Activated CD4-positive, alpha-beta T cell treated with anti-CD3 and anti-CD28 coated beads for 36 hours (primary cell): ENCODE measurements at places on chromosomes 7 and 10. TPM values are rescaled to one million over a fixed set of nuclear protein-coding genes. Genes with fewer than 3 reads are reported as not detected.

Gene C10orf67
- 0.41 TPM for total RNA-seq

Gene NME8
- total RNA-seq = not detected

Gene POMZP3
- total RNA-seq = 9.0 TPM

Gene AGAP9
- total RNA-seq = 4.1 TPM

Gene GDF10
- total RNA-seq = 0.30 TPM

Gene MLXIPL
- not detected for total RNA-seq

Gene LMOD2
- not detected for total RNA-seq

Gene CFAP58
- 0.64 TPM for total RNA-seq

Gene CALCR
- total RNA-seq = not detected

Gene SPDYE9
- not detected for total RNA-seq

Gene XRCC2
- total RNA-seq = 23.6 TPM

Gene BAIAP2L1
- total RNA-seq = 2.3 TPM

GRCh38 chr10:122490786-122491680, 29.7 kb downstream of the HTRA1 start:
- DNase-seq = peak; percentile 68
- H3K27me3 ChIP-seq = peaks cover 2% of the 10 kb centered on the region
- H3K4me3 ChIP-seq = no peak overlapping the region
- no peaks in the 10 kb centered on the region for H3K36me3 ChIP-seq
- peaks cover 18% of the 10 kb centered on the region for H3K4me1 ChIP-seq

GRCh38 chr10:96401036-96401435, 42.2 kb upstream of the OPALIN start:
- no peaks in the 10 kb centered on the region for H3K4me1 ChIP-seq
- no peaks in the 10 kb centered on the region for H3K36me3 ChIP-seq

- H3K27ac ChIP-seq = no peak overlapping the region
- no peak overlapping the region for H3K4me3 ChIP-seq
- no peaks in the 10 kb centered on the region for H3K27me3 ChIP-seq
- H3K4me1 ChIP-seq = no peaks in the 10 kb centered on the region
Observed at GRCh38 chr7:40580776-40581175, 446.0 kb downstream of the SUGCT start.

DNA sequence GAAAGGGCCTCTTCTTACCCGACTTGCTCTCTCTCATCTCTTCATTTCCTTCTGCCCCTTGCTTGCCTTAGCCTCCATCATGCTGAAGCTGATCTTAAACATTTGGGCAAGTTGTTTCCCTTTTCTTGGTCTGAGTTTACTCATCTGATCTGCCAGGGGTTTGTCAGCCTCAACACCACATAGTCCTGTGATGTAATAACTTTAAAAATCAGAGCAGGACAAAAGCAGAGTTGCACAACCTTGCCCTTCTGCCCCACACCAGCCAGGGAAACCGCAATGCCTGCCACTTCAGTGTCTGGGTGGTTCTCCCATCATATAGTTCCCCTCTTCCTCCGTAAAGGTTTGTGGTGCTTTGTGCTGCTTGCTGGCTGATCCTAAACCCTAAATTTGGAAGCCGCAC, 9.9 kb upstream of the LIPM start:
- H3K4me3 ChIP-seq = no peak overlapping the region
- H3K27ac ChIP-seq = no peak overlapping the region
- DNase-seq = no peak
- peaks cover 22% of the 10 kb centered on the region for H3K4me1 ChIP-seq

- peaks cover 13% of the 10 kb centered on the region for H3K4me1 ChIP-seq
- no peaks in the 10 kb centered on the region for H3K27me3 ChIP-seq
- H3K27ac ChIP-seq = no peak overlapping the region
- no peak overlapping the region for H3K4me3 ChIP-seq
- no peaks in the 10 kb centered on the region for H3K36me3 ChIP-seq
Observed at GRCh38 chr7:155578016-155578415, 31.7 kb upstream of the CNPY1 start.

DNA sequence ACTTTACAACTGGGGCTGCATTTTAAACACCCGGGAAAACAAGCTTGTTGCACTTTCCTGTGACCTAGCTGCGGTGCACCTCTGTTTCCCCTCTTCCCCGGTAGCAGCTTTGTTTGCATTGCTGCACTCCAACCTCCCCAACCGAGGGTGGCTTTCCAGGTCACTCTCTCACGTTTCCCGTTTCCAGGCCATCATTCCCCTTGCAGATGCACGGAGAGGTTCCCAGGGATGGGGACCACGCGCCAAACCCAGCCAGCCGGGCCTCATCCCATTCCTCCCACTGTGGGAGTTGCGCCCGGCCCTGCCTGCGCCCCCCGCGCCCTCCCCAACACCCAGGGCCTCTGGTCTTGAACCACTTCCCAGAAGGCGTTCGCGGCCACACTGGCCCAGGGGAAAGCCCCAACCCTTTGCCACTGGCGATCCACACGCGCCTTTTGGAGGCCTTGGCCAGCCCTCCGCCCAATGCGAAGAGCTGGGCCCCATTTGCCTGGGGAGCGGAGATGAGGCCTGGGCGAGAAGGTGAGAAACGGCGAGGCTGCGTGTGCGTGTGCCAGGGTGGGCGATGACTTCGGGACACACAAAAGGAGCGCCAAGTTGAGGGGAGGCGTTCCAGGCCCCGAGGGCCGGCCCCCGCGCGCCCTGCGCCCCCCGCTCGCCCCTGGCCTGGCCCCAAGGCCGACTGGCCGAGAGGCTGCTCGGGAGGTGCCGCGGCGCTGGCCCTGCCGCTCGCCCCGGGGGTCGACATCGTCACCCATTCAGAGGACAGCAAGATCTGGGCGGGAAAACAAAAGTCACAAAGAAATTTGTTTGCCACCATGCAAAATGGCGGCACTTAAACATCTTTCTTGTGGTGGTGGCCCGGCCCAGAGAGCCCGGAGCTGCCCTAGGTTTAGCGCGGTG, 15.9 kb downstream of the SKIDA1 start:
- no peak for DNase-seq
- H3K4me3 ChIP-seq = no peak overlapping the region
- H3K27ac ChIP-seq = no peak overlapping the region
- H3K4me1 ChIP-seq = no peaks in the 10 kb centered on the region
- no peaks in the 10 kb centered on the region for H3K36me3 ChIP-seq
- H3K27me3 ChIP-seq = peaks cover 31% of the 10 kb centered on the region

GRCh38 chr10:108249940-108250339, 1085.4 kb upstream of the SORCS1 start:
- no peaks in the 10 kb centered on the region for H3K27me3 ChIP-seq
- no peak for DNase-seq
- no peak overlapping the region for H3K4me3 ChIP-seq
- H3K4me1 ChIP-seq = no peaks in the 10 kb centered on the region

DNA sequence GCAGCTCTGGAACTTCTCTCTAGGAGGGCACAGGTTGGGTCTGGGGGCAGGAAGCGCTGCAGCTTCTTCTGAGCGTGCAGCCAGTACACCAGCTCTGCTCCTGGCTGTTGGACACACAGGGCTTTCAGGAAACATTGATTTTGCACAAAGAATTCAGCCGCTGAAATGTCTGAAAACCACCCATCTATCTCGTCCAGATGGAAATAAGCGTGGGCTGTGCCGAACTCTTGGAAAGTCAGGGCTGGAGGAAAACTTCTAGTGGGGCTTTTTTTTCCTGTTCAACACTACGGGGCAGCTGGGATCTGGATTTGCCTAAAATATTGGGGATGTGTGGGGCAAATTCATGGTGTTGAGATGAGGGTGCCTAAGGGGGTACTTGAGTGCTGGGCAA, 31.2 kb downstream of the PALD1 start:
- H3K27me3 ChIP-seq = no peaks in the 10 kb centered on the region
- H3K4me1 ChIP-seq = peaks cover 4% of the 10 kb centered on the region
- no peaks in the 10 kb centered on the region for H3K36me3 ChIP-seq
- H3K4me3 ChIP-seq = no peak overlapping the region
- H3K27ac ChIP-seq = no peak overlapping the region

DNA sequence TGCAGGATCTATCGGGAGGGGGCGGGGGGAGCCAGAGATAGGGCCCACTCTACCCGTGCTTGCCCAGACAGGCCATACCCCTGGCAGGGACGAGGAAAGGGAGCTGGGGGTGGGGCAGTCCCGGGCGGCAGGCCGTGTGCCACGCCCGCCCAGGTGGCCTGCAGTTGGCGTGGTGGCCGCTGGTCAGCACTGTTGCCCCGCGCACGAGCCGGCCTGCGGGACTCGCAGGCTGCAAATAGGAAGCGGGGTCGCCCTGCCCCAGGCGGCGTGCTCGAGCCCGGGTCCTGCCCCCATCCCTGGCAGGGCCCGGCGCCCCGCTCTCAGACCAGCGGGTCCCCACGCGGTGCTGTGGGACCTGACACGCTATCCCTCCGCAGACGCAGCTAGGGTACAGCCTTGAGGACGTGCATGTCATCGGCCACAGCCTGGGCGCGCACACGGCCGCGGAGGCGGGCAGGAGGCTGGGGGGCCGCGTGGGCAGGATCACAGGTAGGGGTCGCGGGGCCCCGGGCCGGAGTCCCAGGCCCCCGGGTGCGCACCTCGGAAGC, 6.7 kb downstream of the PNLIPRP2 start:
- H3K36me3 ChIP-seq = no peaks in the 10 kb centered on the region
- H3K27ac ChIP-seq = no peak overlapping the region
- H3K4me1 ChIP-seq = no peaks in the 10 kb centered on the region
- H3K4me3 ChIP-seq = no peak overlapping the region

DNA sequence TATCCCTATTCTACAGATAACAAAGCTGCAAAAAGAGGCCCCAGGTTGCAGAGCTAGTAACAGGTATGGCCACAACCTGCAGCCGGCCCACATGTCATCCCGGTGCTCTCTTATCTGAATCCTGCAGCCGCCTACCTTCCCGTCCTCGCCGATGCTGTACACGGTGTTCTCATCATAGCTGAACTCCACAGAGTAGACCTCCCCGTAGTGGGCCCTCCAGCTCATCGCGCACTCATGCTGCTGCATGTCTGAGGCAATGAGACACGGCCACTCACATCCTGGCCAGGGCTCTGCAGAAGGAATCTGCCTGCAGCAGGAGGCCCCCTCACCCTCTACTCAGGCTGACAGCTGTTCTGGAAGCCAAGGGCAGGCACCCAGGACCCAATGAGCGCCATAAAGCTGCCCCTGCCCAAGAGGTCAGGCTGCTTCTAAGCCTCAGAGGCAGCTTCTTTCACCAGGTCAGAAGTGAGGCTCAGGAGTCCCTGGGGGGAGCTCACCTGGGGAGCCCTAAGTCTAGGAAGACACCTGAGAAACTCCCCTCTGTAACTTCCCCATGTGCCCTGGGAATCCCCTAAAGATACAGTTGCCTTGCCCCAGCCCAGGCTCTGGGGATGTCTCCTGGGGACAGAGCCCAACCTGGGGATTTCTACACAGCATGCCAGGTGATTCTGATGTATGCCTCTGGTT, 17.9 kb upstream of the CYREN start:
- peaks cover 53% of the 10 kb centered on the region for H3K36me3 ChIP-seq
- no peak overlapping the region for H3K4me3 ChIP-seq
- H3K27me3 ChIP-seq = no peaks in the 10 kb centered on the region
- H3K27ac ChIP-seq = no peak overlapping the region
- H3K4me1 ChIP-seq = no peaks in the 10 kb centered on the region

DNA sequence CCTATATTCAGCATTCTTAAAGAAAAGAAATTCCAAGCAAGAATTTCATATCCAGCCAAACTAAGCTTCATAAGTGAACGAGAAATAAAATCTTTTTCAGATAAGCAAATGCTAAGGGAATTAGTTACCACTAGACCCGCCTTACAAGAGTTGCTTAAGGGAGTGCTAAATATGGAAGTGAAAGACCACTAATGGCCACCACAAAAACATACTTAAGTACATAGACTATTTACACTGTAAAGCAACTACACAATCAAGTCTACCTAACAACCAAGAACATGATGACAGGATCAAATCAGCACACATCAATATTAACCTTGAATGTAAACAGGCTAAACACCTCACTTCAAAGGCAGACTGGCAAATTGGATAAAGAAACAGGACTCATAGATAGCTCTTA, 42.2 kb upstream of the NME8 start:
- no peaks in the 10 kb centered on the region for H3K4me1 ChIP-seq
- DNase-seq = no peak
- no peaks in the 10 kb centered on the region for H3K36me3 ChIP-seq
- no peak overlapping the region for H3K4me3 ChIP-seq

DNA sequence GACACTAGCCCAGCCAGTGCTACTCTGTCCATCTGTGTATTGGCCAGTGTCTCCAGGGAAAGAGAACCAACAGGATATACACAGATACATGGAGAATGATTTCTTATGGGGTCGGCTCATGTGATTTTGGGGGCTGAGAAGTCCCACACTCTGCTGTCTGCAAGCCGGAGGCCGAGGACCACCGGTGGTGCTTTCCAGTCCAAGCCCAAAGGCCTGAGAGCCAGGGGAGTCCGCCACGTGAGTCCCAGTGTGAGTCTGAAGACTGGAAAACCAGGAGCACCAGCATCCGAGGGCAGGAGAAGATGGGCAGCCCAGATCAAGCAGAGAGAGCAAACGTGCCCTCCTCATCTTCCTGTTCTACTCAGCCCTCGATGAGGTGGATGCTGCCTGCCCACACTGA, 71.5 kb downstream of the C10orf143 start:
- H3K36me3 ChIP-seq = no peaks in the 10 kb centered on the region
- H3K4me3 ChIP-seq = no peak overlapping the region
- H3K4me1 ChIP-seq = no peaks in the 10 kb centered on the region

DNA sequence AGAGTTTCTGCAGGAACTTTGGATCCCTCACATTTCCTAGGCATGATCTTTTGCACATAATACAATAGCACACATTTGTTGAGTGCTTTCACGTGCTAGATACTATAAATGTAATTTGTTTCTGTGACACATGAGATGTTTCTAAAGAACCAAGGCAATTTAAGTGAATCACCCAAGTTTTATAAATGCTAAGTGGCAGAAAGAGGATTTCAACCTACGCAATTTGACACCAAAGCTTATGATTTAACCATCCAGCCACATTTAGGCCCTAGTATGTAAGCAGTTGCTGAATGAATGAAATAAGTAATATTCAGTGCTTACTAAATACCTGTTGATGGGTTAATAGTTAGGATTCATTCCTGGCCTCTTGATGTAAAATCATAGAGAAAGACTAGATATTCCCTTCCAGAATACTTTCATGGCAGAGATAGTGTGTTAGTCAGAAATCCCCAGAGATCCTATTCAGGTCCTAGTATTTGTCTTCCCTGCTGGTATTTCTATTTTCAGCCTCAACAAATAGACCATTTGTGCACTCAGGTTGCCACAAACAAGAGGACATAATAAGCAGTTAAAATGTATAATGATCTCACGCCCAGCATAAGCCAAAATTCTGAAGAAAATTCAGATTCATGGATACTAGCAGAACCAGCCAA, 572.6 kb downstream of the IPMK start:
- no peak overlapping the region for H3K27ac ChIP-seq
- no peaks in the 10 kb centered on the region for H3K27me3 ChIP-seq
- no peaks in the 10 kb centered on the region for H3K4me1 ChIP-seq
- no peaks in the 10 kb centered on the region for H3K36me3 ChIP-seq
- no peak for DNase-seq

DNA sequence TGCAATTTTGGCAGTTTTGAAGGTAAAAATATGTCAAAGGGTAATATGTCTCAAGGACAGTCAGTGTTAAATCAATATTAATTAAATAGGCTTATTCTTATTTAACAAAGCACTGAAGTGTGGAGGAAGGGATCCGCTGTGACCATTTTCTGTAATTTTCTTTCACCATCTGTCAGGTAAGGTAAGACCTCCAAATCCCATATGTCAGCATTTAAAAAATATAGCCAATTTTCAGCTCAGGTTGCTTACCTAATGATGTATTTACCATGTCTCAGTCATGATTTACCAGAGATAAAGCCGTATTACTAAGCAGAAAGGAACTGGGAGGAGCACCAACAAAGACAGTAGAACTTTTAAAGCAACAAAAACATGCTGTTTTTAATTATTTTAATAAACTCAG, 683.9 kb downstream of the CCSER2 start:
- DNase-seq = no peak
- H3K4me1 ChIP-seq = no peaks in the 10 kb centered on the region
- no peak overlapping the region for H3K27ac ChIP-seq

- H3K4me1 ChIP-seq = peaks cover 13% of the 10 kb centered on the region
- peaks cover 8% of the 10 kb centered on the region for H3K27me3 ChIP-seq
- no peak for DNase-seq
- H3K4me3 ChIP-seq = no peak overlapping the region
Observed at GRCh38 chr10:95697429-95697828, 3.7 kb upstream of the TCTN3 start.
